ENCODE measurements at places on chromosomes 11 and 22.

GRCh38 chr11:38818720-38819119 lies 2220.7 kb upstream of the RAG2 start:
- DNase-seq: no peak

- no peak for DNase-seq
Measured at GRCh38 chr11:131309776-131310175, 60.6 kb upstream of the NTM start.

- DNase-seq: no peak
Measured at GRCh38 chr11:100545556-100545955, 141.5 kb upstream of the ARHGAP42 start.

DNA sequence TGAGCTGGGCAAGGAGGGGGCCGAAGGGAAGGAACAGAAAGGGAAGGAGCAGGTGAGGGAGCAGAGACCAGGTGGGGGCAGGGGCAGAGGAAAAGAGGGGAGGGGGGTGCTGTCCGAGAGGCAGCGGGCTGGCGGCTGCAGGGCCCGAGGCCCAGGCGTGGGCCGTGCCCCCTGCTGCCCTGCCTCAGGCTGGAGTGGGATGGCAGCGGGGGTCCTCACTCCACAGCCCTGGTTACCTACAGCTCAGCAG lies 2.3 kb downstream of the IGF2 start:
- DNase-seq: no peak

- no peak for DNase-seq
Measured at GRCh38 chr11:57124917-57125316, 56.8 kb upstream of the LRRC55 start.

DNA sequence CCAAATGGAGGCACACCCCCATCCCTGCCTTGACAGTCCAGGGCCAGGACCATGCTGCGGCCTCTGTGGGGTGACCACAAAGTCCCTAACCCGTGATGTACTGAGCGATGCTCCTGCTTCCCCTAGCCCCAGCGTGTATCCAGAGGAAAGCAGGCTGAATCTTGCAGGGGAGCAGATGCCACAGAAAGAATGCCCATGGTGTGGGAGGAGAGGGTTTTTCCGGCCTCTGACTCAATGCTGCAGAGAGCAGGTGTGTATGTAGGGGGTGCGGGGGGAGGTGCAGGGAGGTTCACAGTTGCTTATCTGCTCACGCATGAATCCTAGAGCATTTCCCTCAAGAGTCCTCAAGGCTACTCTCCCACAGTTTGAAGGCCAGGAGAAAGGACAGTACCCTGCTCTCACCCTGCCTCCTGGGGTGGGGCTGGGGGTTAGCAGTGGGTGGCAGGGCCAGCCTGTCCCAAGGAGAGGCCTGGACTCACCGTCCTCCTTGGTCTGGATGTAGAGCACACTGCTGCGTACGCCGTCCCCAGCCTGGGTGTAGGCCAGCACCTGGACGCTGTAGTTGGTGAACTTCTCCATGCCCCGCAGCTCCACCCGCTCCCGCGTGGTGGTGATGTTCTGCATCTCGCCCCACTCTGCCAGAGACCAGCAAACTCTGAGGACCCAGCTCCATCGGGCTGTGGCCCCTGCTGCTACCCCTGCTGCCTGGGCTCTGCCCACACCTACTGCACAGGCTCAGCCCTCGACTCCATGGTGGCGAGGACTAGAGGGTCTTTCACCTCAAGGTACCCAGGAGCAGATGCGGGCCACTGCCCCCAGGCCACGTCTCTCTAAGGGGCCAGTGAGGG lies 130.8 kb downstream of the CEP164 start:
- DNase-seq: no peak

DNA sequence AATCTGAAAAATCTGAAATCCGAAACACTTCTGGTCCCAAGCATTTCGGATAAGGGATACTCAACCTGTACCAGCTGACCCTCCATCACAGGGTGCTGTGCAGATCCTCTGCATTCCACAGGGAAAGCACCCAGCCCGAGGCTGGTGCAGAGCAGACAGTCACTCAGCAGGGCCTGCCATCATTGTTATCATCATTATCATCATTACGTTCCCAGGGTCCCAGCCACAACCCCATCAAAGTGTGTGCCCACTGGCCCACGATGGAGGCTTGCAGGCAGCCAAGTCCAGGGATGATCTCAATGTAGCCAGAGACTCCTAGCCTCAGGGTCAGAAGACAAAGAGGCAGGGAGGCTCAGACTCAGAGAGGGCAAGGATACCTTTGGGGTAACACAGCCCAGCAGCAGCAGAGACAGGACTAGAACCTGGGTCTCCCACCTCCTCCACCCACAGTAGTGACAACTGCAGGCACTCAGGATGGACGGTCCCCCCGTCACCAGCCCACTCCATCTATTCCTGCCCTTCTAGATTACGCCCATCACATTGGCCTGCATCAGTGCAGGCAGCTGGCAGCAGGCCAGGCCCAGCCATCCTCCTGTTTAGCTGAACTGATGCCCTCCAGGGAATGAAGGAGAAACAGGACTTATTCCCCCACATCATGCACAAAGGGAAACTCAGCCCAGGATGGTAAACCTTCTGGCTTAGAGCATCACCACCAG lies 10.3 kb downstream of the GAL3ST1 start:
- no peak for DNase-seq

DNA sequence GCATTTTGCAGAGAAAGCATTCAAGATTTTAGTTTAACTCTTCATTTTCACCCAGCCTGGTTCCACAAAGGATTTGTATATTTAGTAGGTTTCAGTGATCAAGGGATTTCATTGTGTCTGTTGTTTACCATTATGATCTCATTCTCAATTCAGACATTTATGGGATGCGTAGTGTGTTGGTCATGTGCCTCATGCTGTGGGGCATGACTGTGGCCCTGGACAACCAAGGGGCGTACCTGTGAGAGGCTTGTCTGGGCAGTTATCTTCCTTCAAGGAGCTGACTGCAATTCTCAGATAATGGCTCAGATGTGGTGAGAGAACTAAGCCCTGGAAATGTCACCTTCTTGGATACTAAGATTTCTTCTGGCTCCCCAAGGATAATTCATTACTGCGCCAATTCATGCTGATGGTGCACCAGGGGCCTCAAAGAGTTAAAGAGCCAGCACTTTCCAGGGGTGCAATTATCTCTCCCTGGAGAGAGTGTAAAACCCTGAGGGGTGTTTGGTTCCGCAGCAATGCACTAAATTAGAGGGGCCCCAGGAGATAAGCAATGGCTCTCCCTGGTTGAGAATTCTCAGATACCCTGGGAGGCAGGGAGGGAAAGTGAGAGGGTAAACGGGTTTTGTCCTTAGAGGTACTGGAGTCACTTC lies 32.2 kb downstream of the SLC6A5 start:
- no peak for DNase-seq

- DNase-seq: no peak
Measured at GRCh38 chr11:131231317-131231940, 139.0 kb upstream of the NTM start.

GRCh38 chr11:65425971-65426838 lies 3.6 kb downstream of the NEAT1 start:
- no peak for DNase-seq

DNA sequence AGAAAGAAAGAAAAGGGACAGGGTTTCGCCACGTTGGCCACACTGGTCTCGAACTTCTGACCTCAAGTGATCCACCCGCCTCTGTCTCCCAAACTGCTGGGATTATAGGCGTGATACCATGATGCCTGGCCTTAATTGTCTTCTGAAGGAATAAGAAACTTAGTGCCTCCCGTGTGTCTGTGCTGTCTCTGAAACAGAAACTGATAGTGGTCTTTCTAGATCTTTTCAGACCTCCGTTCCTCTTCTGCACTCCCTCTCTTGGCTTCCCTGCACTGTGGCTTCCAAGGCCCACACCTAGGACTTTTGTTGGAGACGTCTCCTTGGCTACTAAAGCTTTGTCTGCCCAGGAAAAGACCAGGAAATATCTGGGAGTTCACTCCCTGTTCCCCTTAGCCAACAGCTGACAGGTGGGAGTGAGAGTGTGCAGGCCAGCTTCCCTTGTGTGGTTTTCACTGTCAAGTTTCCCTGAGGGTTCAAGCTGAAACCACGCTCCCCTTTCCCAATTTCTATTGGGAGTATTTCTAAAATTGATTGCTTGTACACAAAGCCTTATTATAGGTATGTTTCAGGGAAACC lies 10.1 kb upstream of the HTR3B start:
- DNase-seq: no peak

DNA sequence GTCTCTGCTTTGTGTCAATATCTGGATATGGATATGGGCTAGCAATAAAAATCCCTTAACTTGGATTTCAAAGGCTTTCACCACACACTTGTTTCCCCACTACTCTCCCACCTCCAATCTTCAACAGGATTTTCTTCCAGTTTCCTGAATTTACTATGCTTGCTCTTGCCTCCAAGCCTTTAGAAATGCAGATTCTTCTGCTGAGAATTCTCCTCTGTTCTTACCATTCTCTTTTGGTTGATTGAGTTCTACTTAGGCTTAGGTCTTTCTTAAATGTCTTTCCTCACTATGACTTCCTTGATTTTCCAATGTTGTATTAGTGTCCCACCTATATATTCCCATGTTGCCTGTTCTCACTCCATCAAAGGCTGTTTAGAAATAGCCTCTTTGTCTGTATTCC lies 1502.4 kb upstream of the TENM4 start:
- DNase-seq: no peak

GRCh38 chr11:57410287-57410686 lies 16.6 kb downstream of the SLC43A3 start:
- DNase-seq: no peak

- DNase-seq: no peak
Measured at GRCh38 chr11:72609045-72609444, 65.2 kb downstream of the PDE2A start.

DNA sequence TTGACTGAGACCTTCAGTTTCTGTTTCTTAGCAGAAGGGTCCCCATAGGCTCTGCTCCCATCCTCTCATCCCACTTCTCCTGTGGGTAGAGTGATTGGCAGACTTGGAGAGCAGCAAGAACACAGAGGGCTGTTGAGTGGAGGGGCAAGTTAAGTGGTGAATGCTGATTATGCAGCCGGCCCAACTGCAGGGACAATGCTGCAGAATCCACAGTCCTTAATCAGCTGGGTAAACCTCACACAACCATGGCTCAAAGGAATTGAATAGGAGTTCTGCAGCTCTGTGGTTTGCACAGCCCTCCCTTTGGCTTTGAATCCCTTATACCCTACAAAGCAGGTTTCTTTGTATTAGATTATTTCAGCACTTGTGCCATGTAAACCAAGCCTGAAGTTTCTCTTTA lies 161.1 kb downstream of the NAV2 start:
- no peak for DNase-seq

DNA sequence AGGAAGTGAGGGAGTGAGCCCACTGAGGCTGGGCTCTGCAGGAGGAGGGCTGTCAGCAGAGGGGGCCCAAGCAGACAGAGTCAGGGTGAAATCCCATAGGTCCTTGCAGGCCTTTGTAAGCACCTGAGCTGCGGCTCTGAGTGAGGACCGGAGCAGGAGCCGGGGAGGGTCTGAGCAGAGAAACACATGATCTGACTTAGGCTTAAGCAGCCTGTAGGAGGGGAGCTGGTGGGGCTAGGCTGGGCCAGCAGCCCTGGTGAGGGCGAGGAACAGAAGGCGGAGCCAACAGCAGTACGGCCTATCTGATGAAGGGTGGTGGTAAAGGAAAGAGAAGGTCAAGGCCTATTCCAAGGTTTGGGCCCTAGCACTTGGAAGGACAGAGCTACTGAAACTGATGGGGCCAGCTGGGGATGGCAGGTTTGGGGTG lies 26.9 kb upstream of the CBX7 start:
- DNase-seq: no peak

GRCh38 chr11:122441666-122442035 lies 213.9 kb upstream of the UBASH3B start:
- no peak for DNase-seq

DNA sequence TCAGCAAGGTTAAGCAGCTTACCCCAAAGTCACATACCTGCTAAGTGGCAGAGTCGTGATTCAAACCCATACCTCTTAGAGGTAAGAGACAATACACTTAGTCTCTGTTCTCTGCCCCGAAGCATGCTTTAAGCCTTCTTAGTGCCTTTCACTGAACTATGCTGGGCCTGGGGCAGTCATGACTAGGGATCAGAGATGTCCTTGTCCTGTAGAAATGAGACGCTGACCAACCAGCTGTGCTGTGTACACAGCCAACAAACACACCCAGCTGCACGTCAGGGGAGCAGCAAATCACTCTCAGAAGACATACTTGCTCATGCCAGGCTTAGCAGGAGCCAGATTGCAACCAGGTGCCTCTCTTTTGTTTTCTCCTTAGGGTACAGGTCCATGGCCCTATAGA lies 255.7 kb downstream of the BUD13 start:
- no peak for DNase-seq

GRCh38 chr11:105124756-105125155 lies 14.8 kb downstream of the CARD18 start:
- DNase-seq: no peak

DNA sequence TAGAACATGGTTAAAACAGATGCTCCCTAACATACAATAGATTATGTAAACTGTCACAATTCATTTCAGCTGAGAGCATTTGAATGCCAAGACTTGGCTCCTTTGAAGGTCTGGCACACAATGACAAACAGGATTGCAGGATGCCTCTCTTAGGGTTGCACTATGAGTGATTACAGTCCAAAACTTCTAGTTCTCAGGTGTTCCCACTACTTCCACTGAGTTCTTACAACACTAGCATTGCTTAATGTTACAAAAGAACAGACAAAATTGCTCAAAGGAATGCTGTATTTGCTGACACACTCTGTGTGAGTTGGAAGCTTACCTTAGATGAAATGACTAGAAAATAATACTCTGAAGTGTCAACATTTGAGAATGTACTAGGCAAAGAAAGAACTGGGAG lies 2413.8 kb upstream of the RAG2 start:
- no peak for DNase-seq

DNA sequence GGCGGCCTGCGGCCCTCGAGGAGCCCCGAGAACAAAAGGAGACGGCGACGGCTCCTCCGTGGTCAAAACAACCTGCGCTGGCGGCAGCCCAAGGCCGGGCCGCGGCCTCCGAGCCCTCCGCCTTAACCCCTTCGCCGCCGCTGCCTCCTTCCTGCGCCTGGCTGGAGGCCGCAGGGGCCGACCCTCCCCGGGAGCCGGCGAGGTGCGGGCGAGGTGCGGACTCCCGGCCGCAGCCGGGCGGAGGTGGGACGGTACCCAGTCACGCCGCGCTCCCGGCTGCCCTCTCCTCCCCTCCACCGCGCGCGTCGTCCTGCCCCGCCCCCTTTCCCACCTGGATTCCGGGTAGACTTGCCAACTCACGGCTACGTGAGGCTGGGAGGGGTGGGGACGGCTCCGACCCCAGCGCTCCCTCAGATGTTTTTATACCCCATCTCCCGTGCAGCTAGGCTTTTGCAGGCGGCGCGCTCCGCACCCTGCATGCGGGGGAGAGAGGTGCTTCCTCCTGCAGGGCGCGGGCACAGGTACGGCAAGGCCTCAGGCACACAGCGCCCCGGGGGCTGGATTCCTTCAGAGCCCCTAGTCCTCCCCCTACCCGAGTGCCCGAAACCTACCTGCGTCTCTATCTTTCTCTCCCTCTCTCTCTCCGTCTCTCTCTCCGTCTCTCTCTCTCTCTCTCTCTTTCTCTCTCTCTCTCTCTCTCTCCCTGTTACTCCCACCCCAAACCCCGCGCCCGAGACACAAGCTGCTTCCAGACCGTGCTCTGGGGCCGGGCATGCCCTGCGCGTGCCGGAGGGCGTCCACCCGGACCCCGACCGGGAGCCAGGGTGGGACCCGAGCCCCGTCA lies 2.0 kb downstream of the PDGFB start:
- no peak for DNase-seq

GRCh38 chr11:9219115-9219514 lies 46.0 kb downstream of the DENND5A start:
- DNase-seq: no peak

- no peak for DNase-seq
Measured at GRCh38 chr11:126662035-126662790, 306.7 kb downstream of the ST3GAL4 start.
